ENCODE measurements at places on chromosomes 4 and X. TPM values are rescaled to one million over a fixed set of nuclear protein-coding genes. Genes with fewer than 3 reads are reported as not detected.

DNA sequence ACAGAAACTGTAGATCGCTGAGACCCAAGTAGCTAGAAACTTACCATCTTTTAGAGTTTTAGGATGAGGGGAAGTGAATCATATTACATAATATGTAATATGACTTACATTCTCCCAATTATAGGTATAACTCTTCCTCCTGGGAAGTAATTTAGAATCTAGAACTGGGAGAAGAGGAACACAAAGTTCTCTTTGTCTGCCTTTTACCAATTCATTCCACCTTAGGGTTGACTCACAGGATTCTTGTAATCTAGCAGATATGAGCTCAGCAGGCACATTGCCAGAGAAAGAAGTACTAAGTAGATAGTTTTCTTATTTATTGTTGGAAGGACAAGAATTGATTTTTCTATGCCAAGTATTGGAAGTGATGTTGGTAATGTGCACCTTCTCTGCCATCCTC, 58.0 kb upstream of the CCSER1 start:
- DNase-seq: no peak

DNA sequence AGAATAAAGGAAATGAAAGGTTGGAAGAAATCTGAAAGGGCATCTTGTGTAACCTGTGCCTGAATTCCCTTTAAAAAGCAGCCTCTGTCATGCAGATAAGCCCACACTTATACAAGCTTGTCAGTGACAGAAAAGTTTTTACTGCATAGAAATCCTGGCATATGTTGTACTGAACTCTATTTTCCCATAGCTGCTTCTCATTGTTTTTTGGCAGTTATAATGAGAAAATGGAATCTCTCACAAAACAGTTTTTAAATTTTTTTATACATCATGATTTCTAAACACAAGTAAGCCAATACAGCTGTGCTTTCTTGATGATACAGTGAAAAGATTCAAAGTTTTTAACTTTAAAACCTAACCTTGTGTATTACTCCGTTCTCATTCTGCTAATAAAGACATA, 511.4 kb upstream of the ARX start:
- no peak for DNase-seq

GRCh38 chrX:13153796-13154195, 109.4 kb upstream of the FAM9C start:
- DNase-seq: no peak

DNA sequence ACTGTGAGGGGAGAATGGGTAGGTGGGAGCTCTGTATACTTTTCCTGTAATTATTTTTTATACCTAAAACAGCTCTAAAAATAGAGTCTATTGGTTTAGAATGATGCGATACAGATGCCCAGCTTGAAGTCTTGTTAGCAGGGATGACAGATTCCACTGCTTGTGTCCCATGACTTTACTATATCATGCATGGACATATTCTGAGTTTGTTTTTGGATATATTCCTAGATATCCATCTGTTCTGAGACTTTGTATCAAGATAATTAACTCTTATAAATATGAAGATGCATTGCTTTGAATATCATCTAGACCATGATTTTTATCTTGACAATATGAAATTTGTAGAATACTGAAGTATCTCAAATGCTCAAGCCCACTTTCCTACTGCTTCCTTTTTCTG, 1058.1 kb downstream of the RAPGEF2 start:
- no peak for DNase-seq

MAGED4B gene
- total RNA-seq: 5.5 TPM

FRMPD4 gene
- not detected for total RNA-seq

DNA sequence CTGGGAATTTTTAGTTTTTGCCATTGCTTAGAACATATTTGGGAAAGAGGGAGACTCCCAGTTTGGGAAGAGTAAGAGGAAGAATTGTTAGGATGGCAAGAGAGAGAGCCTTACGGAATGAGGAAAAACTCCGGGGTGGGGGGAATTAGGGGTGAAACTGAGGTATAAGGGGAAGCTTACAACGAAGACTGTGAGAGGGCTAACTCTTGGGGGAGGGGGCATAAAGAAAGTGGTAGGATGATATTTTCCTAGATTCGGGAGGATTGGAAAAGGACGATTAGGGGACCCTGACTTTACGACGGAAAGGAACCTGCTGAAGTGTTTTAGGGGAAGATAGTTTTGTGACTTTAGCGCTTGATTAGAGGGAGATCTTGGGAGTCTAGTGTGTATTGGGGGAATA, 86.2 kb upstream of the HPRT1 start:
- DNase-seq: no peak

GRCh38 chr4:13289391-13289790, 194.7 kb downstream of the RAB28 start:
- no peak for DNase-seq

DNA sequence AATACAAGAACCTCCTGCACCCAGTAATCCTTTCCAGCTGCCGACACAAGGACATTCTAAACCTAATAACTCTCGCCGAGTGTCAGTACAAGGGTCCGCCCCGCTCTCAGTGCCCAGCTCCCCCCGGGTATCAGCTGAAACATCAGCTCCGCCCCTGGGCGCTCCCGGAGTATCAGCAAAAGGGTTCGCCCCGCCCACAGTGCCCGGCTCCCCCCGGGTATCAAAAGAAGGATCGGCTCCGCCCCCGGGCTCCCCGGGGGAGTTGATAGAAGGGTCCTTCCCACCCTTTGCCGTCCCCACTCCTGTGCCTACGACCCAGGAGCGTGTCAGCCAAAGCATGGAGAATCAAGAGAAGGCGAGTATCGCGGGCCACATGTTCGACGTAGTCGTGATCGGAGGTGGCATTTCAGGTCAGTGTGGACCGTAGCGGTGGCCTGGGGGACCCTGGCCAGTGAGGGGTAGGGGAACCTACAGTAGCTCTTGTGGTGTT, at the start of gene MAOA:
Gene MAOA, plus strand, starts transcription at position 295 of the 490 bp plus-strand sequence. Its CDS starts 43 bp downstream, at position 338.
- DNase-seq: peak; percentile 82

DNA sequence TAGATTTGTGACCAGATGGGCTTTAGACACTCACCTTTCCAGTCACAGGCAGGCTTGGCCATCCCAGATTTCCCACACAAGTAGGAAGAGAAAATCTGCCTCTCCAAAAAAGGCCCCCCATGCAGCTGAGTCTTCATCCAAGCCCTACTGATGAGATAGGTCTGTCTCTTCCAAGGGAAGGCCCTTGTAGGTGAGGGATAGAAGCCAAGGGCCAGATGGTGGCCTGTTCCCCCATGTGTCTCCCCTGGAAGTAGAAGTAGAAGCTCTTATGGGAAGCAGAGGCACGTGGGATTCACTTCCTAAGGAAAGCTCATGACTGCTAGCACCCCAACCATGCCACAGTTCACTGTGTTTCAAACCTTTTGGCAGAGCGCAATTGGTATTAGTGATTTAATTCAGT, 81.5 kb downstream of the REPS2 start:
- DNase-seq: no peak

GRCh38 chrX:134181275-134181660, 55.7 kb upstream of the CCDC160 start:
- no peak for DNase-seq

MAGEH1 gene
- 21.6 TPM for total RNA-seq

- no peak for DNase-seq
These were observed at the start of gene TLR8 for GRCh38 chrX:12906046-12906761. TSS of gene TLR8 (plus strand) at chrX:12906620. CDS start at chrX:12906707, 87 bp downstream.

GRCh38 chr4:76747563-76747962, 150.4 kb downstream of the SOWAHB start:
- DNase-seq: no peak

DNA sequence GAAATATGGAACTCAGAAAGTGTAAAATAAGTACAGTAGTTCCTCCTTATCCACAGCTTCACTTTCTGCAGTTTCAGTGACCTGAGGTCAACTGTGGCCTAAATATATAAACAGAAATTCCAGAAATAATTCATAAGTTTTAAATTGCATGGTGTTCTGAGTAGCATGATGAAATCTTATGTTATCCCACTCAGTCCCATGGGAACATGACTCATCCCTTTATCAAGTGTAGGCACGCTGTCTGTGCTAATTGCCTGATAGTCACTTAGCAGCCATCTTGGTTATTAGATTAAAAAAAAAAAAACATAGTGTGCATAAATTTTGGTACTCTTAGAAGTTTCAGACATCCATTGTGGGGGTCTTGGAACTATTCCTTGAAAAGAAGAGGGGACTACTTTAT, 983.4 kb upstream of the ADGRL3 start:
- no peak for DNase-seq

MAD2L1 gene
- total RNA-seq: 18.0 TPM

DOK7 gene
- total RNA-seq: 2.8 TPM

- no peak for DNase-seq
These were observed 182.4 kb downstream of the DHRSX start for GRCh38 chrX:2318371-2318770.

UCHL1 gene
- total RNA-seq: 86.8 TPM
